ENCODE measurements at places on chromosomes 2 and 18.
A peak's percentile ranks its signal among the peaks of the same experiment; 100 is the strongest.

GRCh38 chr18:56402872-56403516 is 235.4 kb downstream of the TXNL1 start:
- no peaks in the 10 kb centered on the region for H3K27me3 ChIP-seq
- H3K4me1 ChIP-seq = no peaks in the 10 kb centered on the region

DNA sequence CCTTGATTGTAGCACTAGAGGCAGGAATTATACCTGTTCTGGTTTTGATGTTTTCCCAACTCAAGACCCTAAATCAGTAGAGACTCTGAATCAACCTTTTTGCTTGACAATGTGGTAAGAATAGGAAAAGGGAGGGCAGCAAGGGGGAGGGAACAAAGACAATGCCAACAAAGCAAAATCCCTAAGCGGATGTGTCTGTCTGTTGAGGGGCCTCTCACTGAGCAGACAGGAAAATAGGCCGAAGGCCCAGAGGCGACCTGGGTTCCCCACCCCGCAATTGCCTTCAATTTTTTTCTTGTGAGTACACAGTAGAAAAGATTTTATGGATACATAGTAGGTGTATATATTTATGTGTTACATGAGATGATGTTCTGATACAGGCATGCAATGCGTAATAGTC is 75.6 kb downstream of the MAP4K4 start:
- H3K27ac ChIP-seq = no peak overlapping the region
- H3K36me3 ChIP-seq = no peaks in the 10 kb centered on the region
- H3K4me1 ChIP-seq = peaks cover 43% of the 10 kb centered on the region
- H3K27me3 ChIP-seq = no peaks in the 10 kb centered on the region

DNA sequence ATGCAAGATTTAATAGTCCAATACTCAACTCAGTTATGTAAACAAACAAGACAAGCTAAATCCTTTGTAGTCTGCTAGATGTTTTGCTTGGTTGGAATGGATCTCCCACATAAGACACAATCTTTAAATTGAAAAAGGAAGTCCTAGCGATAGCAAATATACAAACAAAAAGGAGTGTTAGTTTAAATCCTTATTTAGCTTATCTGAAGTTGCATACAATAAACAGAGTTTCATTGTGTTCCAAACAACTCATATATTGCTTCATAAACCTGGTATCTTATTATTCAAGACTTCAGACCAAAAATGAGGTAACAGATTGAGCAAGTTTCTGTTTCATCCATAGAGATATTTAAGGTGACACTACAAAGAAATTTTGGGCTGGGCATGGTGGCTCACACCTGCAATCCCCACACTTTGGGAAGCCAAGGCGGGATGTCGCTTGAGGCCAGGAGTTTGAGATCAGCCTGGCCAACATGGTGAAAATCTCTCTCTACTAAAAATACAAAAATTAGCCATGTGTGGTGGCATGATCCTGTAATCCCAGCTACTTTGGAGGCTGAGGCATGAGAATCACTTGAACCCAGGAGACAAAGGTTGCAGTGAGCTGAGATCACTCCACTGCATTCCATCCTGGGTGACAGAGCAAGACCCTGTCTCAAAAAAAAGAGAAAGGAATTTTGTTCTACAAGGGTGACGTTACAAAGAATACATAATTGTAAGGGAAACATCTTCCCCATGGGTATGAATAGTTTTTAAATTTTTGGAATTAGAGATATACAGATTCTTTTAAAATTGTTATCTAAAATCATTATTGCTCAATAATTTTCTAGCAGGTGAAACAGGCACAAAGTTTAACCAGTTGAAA is 150.5 kb upstream of the L3MBTL4 start:
- no peaks in the 10 kb centered on the region for H3K36me3 ChIP-seq
- no peaks in the 10 kb centered on the region for H3K4me1 ChIP-seq
- DNase-seq = no peak
- no peak overlapping the region for H3K4me3 ChIP-seq
- H3K27me3 ChIP-seq = no peaks in the 10 kb centered on the region

- H3K27me3 ChIP-seq = peaks cover 18% of the 10 kb centered on the region
- DNase-seq = no peak
- no peak overlapping the region for H3K4me3 ChIP-seq
- no peaks in the 10 kb centered on the region for H3K4me1 ChIP-seq
- H3K36me3 ChIP-seq = no peaks in the 10 kb centered on the region
Measured at GRCh38 chr2:218008060-218009040, 5.6 kb upstream of the TNS1 start.

- no peak overlapping the region for H3K27ac ChIP-seq
- H3K27me3 ChIP-seq = no peaks in the 10 kb centered on the region
- H3K4me3 ChIP-seq = no peak overlapping the region
- DNase-seq = no peak
- H3K36me3 ChIP-seq = no peaks in the 10 kb centered on the region
Measured at GRCh38 chr2:177397481-177398289, 5.1 kb downstream of the AGPS start.

DNA sequence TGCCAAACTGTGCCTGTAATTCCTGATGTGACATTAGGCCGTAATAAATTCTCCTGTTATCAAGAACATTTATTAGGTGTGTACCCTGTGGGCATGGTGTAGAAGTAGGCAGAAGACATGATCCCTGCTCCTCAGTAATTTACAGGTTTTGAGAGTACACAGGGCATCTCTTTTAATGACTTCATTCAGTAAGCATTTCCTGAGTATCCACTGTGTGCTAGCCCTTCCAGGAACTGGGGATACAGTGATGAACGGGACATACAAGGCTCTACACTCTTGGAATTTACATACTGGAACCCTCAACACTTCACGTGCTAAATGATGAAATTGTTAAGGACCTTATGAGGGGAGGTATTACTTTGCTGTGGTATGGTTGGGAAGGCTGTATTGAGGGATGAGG is 30.2 kb downstream of the DIS3L2 start:
- DNase-seq = no peak
- H3K27me3 ChIP-seq = no peaks in the 10 kb centered on the region
- no peak overlapping the region for H3K4me3 ChIP-seq
- H3K27ac ChIP-seq = no peak overlapping the region

- no peak for DNase-seq
- no peak overlapping the region for H3K27ac ChIP-seq
- H3K36me3 ChIP-seq = no peaks in the 10 kb centered on the region
- H3K4me3 ChIP-seq = no peak overlapping the region
- peaks cover 5% of the 10 kb centered on the region for H3K4me1 ChIP-seq
Measured at GRCh38 chr2:198664321-198664720, 793.4 kb downstream of the SATB2 start.

DNA sequence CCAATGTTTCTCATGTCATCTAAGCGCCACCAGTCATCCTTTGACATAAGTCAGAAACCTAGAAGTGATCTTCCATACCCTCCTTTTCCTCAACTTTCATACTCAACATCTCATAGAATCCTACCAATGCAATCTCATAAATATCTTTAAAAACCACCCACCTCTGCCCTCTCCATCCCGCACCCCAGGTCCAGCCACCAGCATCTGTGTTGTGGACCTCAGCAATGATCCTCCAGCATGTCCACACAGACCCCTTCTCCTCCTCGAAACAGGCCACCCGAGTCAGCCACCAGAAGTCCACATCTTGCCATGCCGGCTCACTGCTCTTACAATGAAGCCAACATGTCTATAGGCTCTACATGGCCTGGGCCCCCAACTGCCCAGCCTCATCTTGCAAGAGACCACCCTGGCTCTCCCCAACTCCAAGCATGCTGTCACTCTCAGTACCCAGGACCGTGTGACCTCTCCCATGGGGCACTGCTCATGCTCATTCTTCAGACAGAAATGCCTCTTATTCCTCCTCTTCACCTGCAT is 636.7 kb upstream of the ID2 start:
- H3K27me3 ChIP-seq = no peaks in the 10 kb centered on the region
- no peak overlapping the region for H3K4me3 ChIP-seq
- no peak overlapping the region for H3K27ac ChIP-seq

- no peaks in the 10 kb centered on the region for H3K4me1 ChIP-seq
- H3K27ac ChIP-seq = no peak overlapping the region
- H3K27me3 ChIP-seq = no peaks in the 10 kb centered on the region
- H3K36me3 ChIP-seq = peaks cover 14% of the 10 kb centered on the region
- no peak overlapping the region for H3K4me3 ChIP-seq
Measured at GRCh38 chr2:3193443-3194330, 183.9 kb downstream of the EIPR1 start.

GRCh38 chr2:23002234-23002633 is 382.7 kb upstream of the KLHL29 start:
- H3K36me3 ChIP-seq = no peaks in the 10 kb centered on the region
- no peak for DNase-seq
- H3K27ac ChIP-seq = no peak overlapping the region
- no peaks in the 10 kb centered on the region for H3K4me1 ChIP-seq
- H3K4me3 ChIP-seq = no peak overlapping the region
- no peaks in the 10 kb centered on the region for H3K27me3 ChIP-seq

- DNase-seq = no peak
- H3K27me3 ChIP-seq = peaks cover 14% of the 10 kb centered on the region
- no peaks in the 10 kb centered on the region for H3K36me3 ChIP-seq
- no peak overlapping the region for H3K27ac ChIP-seq
- H3K4me1 ChIP-seq = peaks cover 4% of the 10 kb centered on the region
Measured at GRCh38 chr2:238509151-238509835, 82.6 kb downstream of the ASB1 start.

- no peak overlapping the region for H3K27ac ChIP-seq
- DNase-seq = no peak
- no peak overlapping the region for H3K4me3 ChIP-seq
- no peaks in the 10 kb centered on the region for H3K27me3 ChIP-seq
Measured at GRCh38 chr2:23703037-23703582, 223.8 kb downstream of the ATAD2B start.

DNA sequence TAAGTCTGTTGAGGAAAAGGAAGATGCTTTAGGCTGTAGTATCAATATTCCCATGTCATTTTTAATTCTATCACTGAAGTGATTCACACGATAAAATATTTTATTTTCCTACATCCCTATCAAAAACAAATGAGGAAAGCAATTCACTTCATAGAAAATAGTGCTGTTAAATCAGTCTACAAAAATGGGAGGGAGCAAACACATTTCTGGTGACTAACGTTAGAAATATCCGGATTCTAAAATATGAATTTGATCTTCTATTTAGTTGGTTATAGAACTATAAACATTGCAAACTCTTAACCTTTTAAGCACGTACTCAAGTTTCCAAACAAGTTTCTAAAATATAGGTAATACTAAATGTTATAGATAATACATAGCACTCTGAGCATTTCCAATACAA is 20.8 kb downstream of the ATF2 start:
- no peaks in the 10 kb centered on the region for H3K27me3 ChIP-seq
- no peaks in the 10 kb centered on the region for H3K4me1 ChIP-seq
- H3K27ac ChIP-seq = no peak overlapping the region
- H3K4me3 ChIP-seq = no peak overlapping the region
- DNase-seq = no peak

DNA sequence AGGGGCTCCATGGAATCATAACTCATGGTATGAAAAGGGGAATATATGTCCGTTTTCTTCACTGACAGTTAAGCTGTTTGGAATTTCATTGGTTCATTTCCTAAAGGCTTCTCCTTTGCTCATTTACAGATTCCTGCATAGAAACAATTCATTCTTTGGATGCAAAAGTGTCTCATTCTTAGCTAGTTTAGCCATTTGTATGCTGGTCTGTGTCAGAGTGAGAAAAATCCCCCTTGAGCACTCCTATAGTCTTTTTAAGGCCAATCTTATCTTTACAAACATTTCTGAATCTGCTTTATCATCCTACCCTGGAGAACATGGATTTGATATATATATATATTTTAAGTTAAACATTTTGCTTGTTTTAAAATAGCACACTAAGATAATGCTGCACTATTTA is 1260.9 kb upstream of the NRXN1 start:
- no peaks in the 10 kb centered on the region for H3K27me3 ChIP-seq
- H3K36me3 ChIP-seq = no peaks in the 10 kb centered on the region
- no peak for DNase-seq
- H3K4me3 ChIP-seq = no peak overlapping the region
- H3K27ac ChIP-seq = no peak overlapping the region

GRCh38 chr18:2032036-2032435 is 539.3 kb downstream of the METTL4 start:
- no peak for DNase-seq
- H3K27me3 ChIP-seq = no peaks in the 10 kb centered on the region
- H3K27ac ChIP-seq = no peak overlapping the region
- H3K36me3 ChIP-seq = no peaks in the 10 kb centered on the region

DNA sequence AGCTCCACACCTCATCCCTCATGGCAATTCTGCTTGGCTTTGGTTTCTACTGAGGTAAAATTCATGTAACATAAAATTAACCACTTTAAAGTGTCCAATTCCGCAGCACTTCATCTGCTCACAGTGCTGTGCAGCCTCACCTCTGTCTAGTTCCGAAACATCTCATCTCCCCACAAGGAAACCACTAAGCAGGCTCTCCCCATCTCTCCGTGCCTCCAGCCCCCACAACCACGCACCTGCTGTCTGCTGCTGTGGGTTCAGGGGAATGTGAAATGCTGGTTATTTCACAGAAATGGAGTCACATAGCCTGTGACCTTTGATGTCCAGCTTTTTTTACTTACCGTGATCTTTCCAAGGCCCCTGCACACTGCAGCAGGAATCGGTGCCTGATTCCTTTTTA is 7.7 kb upstream of the GPC1 start:
- H3K27me3 ChIP-seq = no peaks in the 10 kb centered on the region
- H3K4me3 ChIP-seq = no peak overlapping the region
- no peaks in the 10 kb centered on the region for H3K36me3 ChIP-seq
- no peak overlapping the region for H3K27ac ChIP-seq

- no peaks in the 10 kb centered on the region for H3K27me3 ChIP-seq
- H3K27ac ChIP-seq = no peak overlapping the region
- DNase-seq = no peak
- H3K4me1 ChIP-seq = peaks cover 2% of the 10 kb centered on the region
Measured at GRCh38 chr2:105842555-105842954, 97.8 kb downstream of the NCK2 start.

DNA sequence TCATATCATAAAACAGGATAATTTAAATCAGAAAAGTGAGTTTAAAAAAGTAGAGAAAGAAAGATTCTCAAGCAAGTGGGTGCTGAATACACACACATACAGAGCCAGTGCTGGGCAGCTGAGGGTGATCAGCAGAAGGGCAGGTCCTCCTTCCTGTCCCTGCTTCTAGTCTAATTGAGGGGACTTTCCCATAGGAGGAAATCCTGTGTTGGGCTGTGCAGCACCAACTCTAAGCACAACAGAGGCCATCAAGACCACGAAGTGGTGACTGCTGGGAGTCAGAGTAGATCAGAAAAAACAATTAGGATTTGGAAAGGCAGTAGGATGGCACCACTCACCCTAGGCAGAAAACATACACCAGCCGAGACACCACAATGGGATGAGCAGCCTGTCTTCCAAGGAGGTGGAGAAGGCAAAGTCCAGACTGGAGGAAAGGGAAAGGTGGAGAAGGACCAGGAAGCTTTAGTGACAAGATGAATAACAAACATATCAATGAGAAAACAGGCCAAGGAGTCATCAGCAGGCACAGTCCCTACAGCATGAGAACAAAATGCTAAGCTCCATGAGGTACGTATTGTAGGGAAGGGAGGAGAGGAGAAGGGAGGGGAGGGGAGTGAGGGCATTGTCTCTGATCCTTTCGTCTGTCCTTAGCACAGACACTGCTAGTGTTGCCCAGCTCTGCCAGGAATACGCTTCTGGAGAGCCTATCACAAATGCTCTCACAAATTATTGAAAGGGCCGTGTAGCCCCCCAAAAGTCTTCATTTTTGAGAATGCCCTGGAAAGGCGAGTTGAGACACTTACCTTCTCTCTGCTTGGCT is 16.7 kb upstream of the MSGN1 start:
- H3K27me3 ChIP-seq = no peaks in the 10 kb centered on the region
- H3K27ac ChIP-seq = peak overlapping the region; percentile 99
- peak overlapping the region; percentile 52 for H3K4me3 ChIP-seq
- no peaks in the 10 kb centered on the region for H3K36me3 ChIP-seq
- H3K4me1 ChIP-seq = peaks cover 51% of the 10 kb centered on the region
- peak; percentile 70 for DNase-seq

GRCh38 chr2:127901339-127902056 is 15.7 kb upstream of the AMMECR1L start:
- H3K27me3 ChIP-seq = no peaks in the 10 kb centered on the region
- no peaks in the 10 kb centered on the region for H3K4me1 ChIP-seq
- no peak overlapping the region for H3K27ac ChIP-seq
- H3K36me3 ChIP-seq = no peaks in the 10 kb centered on the region

All from SJCRH30 (cell line).